ENCODE measurements at places on chromosomes 4 and X. TPM values are rescaled to one million over a fixed set of nuclear protein-coding genes. Genes with fewer than 3 reads are reported as not detected.

The DCAF4L1 gene
- total RNA-seq = not detected

The ARX gene
- 1.8 TPM for total RNA-seq

The NEXMIF gene
- 2.0 TPM for total RNA-seq

The GAGE12G gene
- total RNA-seq = not detected

The PCSK1N gene
- 25.9 TPM for total RNA-seq

DNA sequence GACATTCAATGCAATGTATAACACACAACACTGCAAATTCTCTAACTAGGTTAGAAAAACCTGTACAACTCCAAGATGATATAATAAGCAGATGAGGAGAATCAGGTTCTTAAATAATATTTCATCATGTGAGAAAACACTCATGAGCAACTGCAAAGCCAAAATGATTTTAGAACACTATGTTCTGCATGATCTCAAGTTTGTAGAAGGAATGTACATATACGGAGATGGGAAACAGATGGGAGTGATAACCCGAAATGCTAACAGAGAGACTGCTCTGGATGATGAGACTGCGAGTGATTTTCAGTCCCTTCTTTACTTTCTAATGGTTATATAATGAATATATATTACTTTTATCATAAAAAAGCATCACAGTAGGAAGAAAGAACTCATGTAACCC lies 80.9 kb downstream of the PCYT1B start:
- no peak overlapping the region for H3K27ac ChIP-seq
- no peaks in the 10 kb centered on the region for H3K4me1 ChIP-seq
- H3K4me3 ChIP-seq = no peak overlapping the region
- H3K27me3 ChIP-seq = no peaks in the 10 kb centered on the region
- DNase-seq = peak; percentile 29

GRCh38 chr4:24720436-24720835 lies 74.9 kb upstream of the SOD3 start:
- H3K36me3 ChIP-seq = no peaks in the 10 kb centered on the region
- H3K27ac ChIP-seq = no peak overlapping the region
- no peaks in the 10 kb centered on the region for H3K27me3 ChIP-seq
- DNase-seq = no peak
- no peaks in the 10 kb centered on the region for H3K4me1 ChIP-seq

DNA sequence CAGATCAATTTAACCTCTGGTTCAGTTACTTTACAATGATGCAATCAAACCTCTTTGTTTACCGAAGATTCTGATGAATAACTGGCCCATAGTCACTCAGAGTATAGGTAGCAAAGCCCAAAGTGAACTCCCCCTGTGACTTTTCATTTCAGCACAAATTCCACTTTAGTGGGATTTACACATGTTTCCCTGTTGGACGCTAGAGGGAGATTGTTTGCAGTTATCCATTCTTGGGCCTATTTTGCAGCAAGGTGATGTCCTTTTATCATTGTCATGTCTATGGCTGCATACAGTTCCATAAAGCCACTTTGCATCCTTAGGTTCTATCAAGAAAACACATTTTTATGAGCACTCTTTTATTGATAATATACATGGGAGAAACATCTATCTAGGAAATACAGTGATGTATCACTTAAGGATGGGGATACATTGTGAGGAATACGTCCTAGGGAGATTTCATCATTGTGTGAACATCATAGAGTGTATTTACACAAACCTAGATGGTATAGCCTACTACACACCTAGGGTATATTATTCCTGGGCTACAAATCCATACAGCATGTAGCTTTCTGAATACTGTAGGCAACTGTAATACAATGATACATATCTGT lies 14.5 kb upstream of the DKK2 start:
- no peaks in the 10 kb centered on the region for H3K27me3 ChIP-seq
- H3K27ac ChIP-seq = no peak overlapping the region
- no peak for DNase-seq
- no peaks in the 10 kb centered on the region for H3K36me3 ChIP-seq
- H3K4me3 ChIP-seq = no peak overlapping the region
- H3K4me1 ChIP-seq = no peaks in the 10 kb centered on the region

GRCh38 chr4:126215759-126216158 lies 901.0 kb downstream of the FAT4 start:
- H3K4me3 ChIP-seq = no peak overlapping the region
- H3K4me1 ChIP-seq = no peaks in the 10 kb centered on the region
- no peaks in the 10 kb centered on the region for H3K36me3 ChIP-seq
- DNase-seq = no peak

DNA sequence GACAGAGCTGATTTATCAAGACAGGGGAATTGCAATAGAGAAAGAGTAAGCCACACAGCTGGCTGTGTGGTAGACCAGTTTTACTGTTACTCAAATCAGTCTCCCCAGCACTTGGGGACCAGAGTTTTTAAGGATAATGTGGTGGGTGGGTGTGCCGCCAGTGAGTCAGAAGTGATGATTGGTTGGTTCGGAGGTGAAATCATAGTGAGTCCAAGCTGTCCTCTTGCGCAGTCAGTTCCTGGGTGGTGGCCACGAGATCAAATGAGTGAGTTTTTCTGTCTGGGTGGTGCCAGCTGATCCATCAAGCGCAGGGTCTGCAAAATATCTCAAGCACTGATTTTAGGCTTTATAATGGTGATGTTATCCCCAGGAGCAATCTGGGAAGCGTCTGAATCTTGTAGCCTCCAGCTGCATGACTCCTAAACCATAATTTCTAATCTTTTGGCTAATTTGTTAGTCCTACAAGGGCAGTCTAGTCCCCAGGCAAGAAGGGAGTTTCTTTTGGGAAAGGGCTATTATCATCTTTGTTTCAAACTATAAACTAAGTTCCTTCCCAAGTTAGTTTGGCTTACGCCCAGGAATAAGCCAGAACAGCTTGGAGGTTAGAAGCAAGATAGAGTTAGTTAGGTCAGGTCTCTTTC lies 44.0 kb upstream of the PPP1R2C start:
- no peaks in the 10 kb centered on the region for H3K27me3 ChIP-seq
- no peaks in the 10 kb centered on the region for H3K4me1 ChIP-seq
- DNase-seq = no peak
- no peaks in the 10 kb centered on the region for H3K36me3 ChIP-seq
- H3K27ac ChIP-seq = no peak overlapping the region
- no peak overlapping the region for H3K4me3 ChIP-seq

DNA sequence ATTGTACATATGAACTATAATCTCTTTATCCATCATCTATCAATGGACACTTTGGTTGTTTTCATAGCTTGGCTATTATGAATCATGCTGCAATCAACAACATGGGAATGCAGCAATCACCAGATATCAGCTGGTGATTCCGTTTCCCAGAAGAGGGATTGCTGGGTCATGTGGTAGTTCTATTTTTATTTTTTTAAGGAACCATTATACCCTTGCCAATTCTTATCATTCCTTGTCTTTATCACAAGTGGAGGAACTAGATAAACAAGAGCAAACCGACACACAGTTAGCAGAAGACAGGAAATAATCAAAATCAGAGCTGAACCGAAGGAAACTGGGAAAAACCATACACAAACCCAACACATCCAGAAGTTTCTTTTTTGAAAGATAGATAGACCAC lies 14.5 kb upstream of the LNX1 start:
- no peak for DNase-seq
- H3K4me3 ChIP-seq = no peak overlapping the region
- H3K27me3 ChIP-seq = no peaks in the 10 kb centered on the region
- no peaks in the 10 kb centered on the region for H3K36me3 ChIP-seq
- H3K27ac ChIP-seq = no peak overlapping the region

GRCh38 chr4:96154676-96155075 lies 314.8 kb downstream of the PDHA2 start:
- H3K36me3 ChIP-seq = no peaks in the 10 kb centered on the region
- H3K27ac ChIP-seq = no peak overlapping the region
- H3K4me1 ChIP-seq = no peaks in the 10 kb centered on the region
- no peak for DNase-seq
- no peak overlapping the region for H3K4me3 ChIP-seq
- no peaks in the 10 kb centered on the region for H3K27me3 ChIP-seq

DNA sequence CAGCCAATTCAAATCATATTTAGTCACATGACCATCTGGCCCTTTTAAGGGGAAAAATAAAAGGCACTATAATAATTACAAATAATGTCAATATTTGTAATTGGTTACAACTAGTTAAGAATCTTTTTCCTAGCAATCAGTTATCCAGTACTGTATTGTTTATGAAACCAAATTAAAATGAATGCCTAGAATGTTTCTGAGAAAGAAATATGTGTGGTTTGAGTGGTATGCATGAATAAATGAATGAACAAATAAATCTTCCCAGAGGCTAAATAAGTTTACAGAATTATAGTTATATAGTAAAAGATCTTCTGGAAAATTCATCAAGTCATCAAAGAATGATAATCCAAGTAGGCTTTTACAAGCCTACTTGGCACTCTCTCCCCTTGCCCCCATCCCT lies 55.8 kb upstream of the F8A3 start:
- no peak for DNase-seq
- no peaks in the 10 kb centered on the region for H3K36me3 ChIP-seq
- no peaks in the 10 kb centered on the region for H3K27me3 ChIP-seq
- no peak overlapping the region for H3K27ac ChIP-seq
- H3K4me3 ChIP-seq = no peak overlapping the region

GRCh38 chr4:70945452-70946055 lies 43.4 kb downstream of the MOB1B start:
- H3K4me1 ChIP-seq = peaks cover 9% of the 10 kb centered on the region
- DNase-seq = no peak
- no peaks in the 10 kb centered on the region for H3K27me3 ChIP-seq
- no peak overlapping the region for H3K27ac ChIP-seq

- no peaks in the 10 kb centered on the region for H3K36me3 ChIP-seq
- H3K4me1 ChIP-seq = peaks cover 10% of the 10 kb centered on the region
- H3K27ac ChIP-seq = peak within 1 kb of the TSS; percentile 90
- peak; percentile 87 for DNase-seq
Measured at GRCh38 chr4:74794382-74795010, at the start of gene BTC. Gene BTC, minus strand, starts transcription at chr4:74794523. Its CDS starts 198 bp downstream, at chr4:74794325.

DNA sequence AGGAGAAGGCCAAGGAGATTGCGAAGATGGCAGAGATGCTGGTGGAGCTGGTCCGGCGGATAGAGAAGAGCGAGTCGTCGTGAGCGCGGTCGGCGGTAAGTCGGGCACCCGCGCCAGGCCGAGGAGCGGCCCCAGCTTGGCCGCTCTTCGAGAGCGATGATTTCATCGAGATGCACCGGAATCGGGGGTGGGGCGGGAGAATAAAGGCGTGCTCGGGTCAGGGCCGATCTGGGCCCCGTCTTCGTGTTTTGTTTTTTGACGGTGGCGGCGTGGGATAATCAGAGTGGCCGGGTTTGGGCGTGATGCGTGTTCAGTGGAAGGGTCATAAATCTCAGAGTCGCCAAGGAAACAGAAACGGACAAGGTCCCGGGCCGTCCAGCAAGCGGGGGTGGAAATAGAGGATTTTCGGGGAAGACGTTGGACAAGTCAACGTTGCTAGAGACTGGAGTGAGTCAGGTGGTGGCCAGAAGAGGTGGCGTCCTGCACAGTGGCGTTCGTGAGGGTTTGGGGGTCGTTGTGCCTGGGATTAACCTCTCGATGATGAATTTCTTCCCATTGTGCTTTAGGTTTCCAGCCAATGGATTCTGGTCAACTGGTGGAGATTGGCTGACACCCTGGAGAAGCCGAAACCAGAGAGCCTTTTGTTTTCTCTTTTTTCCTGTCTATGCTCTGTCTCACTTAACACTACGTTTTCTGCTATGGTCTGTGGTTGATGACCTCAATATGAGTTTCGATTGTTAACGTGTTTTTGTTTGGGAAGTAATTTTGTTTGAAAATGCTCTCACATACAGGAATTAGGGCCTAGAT lies 882 bp downstream of the MRFAP1 start:
- peak overlapping the region; percentile 97 for H3K27ac ChIP-seq
- DNase-seq = peak; percentile 40
- peaks cover 34% of the 10 kb centered on the region for H3K4me1 ChIP-seq
- H3K4me3 ChIP-seq = peak overlapping the region; percentile 90
- peaks cover 24% of the 10 kb centered on the region for H3K36me3 ChIP-seq

GRCh38 chr4:185222598-185222997 lies 13.2 kb downstream of the SNX25 start:
- H3K27me3 ChIP-seq = no peaks in the 10 kb centered on the region
- H3K36me3 ChIP-seq = no peaks in the 10 kb centered on the region
- H3K4me3 ChIP-seq = no peak overlapping the region
- DNase-seq = no peak
- H3K27ac ChIP-seq = no peak overlapping the region

- H3K27me3 ChIP-seq = no peaks in the 10 kb centered on the region
- DNase-seq = peak; percentile 63
- H3K27ac ChIP-seq = no peak overlapping the region
- no peaks in the 10 kb centered on the region for H3K36me3 ChIP-seq
Measured at GRCh38 chr4:183182873-183183725, 84.0 kb downstream of the WWC2 start.

- H3K4me1 ChIP-seq = no peaks in the 10 kb centered on the region
- DNase-seq = no peak
- H3K4me3 ChIP-seq = no peak overlapping the region
- H3K27ac ChIP-seq = no peak overlapping the region
- H3K36me3 ChIP-seq = no peaks in the 10 kb centered on the region
Measured at GRCh38 chrX:67596839-67597790, 53.3 kb downstream of the AR start.

DNA sequence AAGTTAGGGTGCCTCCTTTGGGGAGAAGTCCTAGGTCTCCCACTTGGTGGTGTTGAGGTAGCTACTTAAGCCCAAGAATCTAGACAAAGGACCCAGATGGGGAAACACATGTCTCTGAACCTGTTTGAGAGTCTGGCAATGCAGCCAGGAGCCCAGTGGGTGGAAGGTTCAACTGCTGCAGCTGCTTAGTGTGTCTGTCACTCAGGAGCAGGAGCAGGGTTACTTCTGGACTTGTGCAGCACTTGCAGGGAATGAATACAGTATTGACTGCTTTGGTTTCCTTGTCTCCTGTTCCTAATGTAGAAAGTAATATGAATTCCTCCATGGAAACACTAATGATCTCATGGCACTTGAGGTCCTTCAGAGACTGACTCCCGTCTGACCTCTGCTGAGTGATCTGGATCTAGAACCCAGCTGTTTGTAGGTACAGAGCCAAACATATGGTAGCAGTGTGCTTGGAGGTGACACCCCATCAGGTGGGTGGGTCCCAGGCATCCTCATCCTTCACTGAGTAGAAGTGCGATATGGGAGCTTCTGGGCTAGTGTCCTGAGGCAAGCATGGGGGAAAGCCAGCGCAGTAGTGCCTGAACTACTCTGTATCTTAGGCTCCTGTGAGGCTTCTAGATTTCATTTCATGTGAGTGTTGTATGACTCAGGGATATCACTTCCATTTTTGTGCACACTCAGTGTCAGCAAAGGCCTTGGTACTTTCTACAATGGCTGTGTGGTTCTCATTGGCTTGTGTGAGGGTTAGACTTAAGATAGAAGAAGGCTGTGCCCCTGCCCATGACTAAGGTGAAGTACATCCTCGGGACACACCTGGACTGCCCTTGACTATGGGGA lies 85.0 kb upstream of the WDR1 start:
- H3K4me3 ChIP-seq = no peak overlapping the region
- no peaks in the 10 kb centered on the region for H3K27me3 ChIP-seq
- H3K4me1 ChIP-seq = no peaks in the 10 kb centered on the region
- no peaks in the 10 kb centered on the region for H3K36me3 ChIP-seq

DNA sequence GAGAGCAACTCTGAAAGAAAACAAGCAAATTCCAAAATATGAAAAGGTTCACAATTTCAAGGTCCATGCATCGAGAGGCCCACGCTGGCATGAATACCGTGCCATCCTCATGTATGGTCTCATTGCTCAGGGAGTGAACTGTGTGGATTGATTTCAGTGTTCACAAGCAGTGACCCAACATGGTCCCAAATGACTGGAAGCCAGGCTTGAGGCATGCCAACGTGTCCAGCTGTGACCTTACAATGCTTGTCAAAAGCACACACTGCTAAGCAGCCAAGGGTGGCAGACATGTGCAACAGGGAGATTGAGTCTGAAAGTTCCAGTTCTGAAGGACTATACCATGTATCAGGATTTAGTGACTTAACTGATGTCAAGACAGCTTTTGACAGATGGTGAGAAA lies 58.7 kb upstream of the CLDN24 start:
- DNase-seq = no peak
- H3K4me1 ChIP-seq = no peaks in the 10 kb centered on the region
- H3K36me3 ChIP-seq = no peaks in the 10 kb centered on the region
- no peak overlapping the region for H3K4me3 ChIP-seq
